ENCODE measurements at places on chromosomes 7 and 10. TPM values are rescaled to one million over a fixed set of nuclear protein-coding genes. Genes with fewer than 3 reads are reported as not detected.
A peak's percentile ranks its signal among the peaks of the same experiment; 100 is the strongest.

RHBDD2 gene
- total RNA-seq: 50.7 TPM

PHKG1 gene
- total RNA-seq: 0.99 TPM

- no peak overlapping the region for H3K4me3 ChIP-seq
- DNase-seq: peak; percentile 42
- H3K36me3 ChIP-seq: peaks cover 16% of the 10 kb centered on the region
- no peaks in the 10 kb centered on the region for H3K27me3 ChIP-seq
- peak overlapping the region; percentile 81 for H3K27ac ChIP-seq
- peaks cover 46% of the 10 kb centered on the region for H3K4me1 ChIP-seq
These were observed 362.0 kb upstream of the NFE2L3 start for GRCh38 chr7:25789701-25790640.

DNA sequence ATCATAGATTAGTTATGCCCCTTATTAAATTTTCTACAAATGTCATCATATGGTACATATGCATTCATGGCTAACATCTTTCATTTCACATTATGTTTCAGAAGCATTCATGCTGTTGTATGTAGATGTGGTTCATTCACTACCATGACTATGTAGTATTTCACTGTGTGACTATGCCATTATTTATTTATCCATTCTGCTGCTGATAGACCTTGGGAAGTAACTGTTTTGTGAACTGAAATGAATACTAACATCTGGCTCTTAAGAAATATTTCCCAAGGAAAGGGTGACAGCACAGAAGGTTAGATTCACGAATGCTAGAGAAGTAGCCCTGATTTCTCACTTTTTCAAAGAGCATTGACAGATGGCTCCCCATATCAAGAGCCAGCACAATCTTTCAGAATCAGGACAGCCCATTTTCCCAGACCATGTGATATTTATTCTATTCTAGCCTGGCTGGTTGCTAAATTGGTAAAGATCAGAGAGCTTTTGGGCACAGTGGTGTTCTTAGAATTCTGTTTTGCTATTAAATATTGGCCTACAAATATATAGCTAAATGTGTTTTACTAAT lies 157.4 kb downstream of the DYNC1I1 start:
- DNase-seq: no peak
- no peaks in the 10 kb centered on the region for H3K27me3 ChIP-seq
- no peaks in the 10 kb centered on the region for H3K4me1 ChIP-seq
- H3K4me3 ChIP-seq: no peak overlapping the region
- no peak overlapping the region for H3K27ac ChIP-seq

GRCh38 chr7:157177983-157178381 lies 39.3 kb downstream of the UBE3C start:
- H3K4me1 ChIP-seq: peaks cover 13% of the 10 kb centered on the region
- peaks cover 51% of the 10 kb centered on the region for H3K36me3 ChIP-seq
- no peak overlapping the region for H3K27ac ChIP-seq
- no peak for DNase-seq

ADAM12 gene
- 45.6 TPM for total RNA-seq

GRCh38 chr7:66671034-66671433 lies 42.4 kb downstream of the KCTD7 start:
- H3K36me3 ChIP-seq: peaks cover 10% of the 10 kb centered on the region
- no peak overlapping the region for H3K4me3 ChIP-seq
- no peaks in the 10 kb centered on the region for H3K27me3 ChIP-seq
- no peaks in the 10 kb centered on the region for H3K4me1 ChIP-seq
- H3K27ac ChIP-seq: no peak overlapping the region

- H3K27ac ChIP-seq: peak overlapping the region; percentile 98
- peaks cover 3% of the 10 kb centered on the region for H3K27me3 ChIP-seq
- peaks cover 23% of the 10 kb centered on the region for H3K4me1 ChIP-seq
- peaks cover 19% of the 10 kb centered on the region for H3K36me3 ChIP-seq
These were observed 768 bp downstream of the CHCHD2 start for GRCh38 chr7:56105508-56105907.
